ENCODE measurements at places on chromosomes 6 and 20. TPM values are rescaled to one million over a fixed set of nuclear protein-coding genes. Genes with fewer than 3 reads are reported as not detected.

DNA sequence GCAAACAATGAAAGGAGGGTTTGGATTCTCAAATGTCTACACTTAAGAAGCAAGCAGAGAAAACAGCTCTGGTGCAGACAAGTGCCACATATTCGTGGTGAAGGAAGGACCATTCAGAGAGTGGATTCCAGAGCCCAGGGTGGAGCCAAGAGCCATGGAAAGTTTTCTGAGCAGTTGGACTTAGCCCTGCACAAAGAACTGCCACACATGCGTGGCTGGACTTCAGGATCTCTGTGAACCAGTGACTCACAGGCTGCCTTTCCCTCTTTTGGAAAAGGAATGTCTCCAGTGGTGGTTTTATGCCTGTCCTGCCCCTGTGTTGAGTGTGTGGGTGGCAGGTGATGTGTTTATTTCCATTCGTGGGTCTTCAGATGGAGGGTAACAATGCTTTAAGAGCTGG, 489.5 kb downstream of the CDH26 start:
- no peak for DNase-seq

- no peak for DNase-seq
Observed at GRCh38 chr6:1789092-1789491, 179.4 kb downstream of the FOXC1 start.

DNA sequence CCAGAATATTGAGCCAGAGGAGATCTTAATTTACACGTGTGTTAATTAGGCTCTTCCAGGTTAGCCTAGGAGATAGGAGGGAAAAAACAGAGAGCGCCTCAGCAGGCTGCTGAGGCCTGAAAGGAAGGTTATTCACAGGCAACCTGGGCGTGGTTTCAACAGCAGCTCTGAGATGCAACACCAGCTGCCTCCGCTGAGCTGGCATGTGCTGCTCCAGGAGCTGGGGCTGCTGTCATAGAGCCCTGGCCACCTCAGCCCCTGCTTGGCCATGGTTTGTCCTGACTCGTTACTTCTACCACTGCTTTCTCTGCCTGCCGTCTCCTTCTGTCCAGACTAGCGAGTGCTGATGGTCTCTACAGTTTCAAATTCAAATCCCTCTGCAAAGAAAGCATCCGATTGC, 32.4 kb upstream of the RPP40 start:
- no peak for DNase-seq

DNA sequence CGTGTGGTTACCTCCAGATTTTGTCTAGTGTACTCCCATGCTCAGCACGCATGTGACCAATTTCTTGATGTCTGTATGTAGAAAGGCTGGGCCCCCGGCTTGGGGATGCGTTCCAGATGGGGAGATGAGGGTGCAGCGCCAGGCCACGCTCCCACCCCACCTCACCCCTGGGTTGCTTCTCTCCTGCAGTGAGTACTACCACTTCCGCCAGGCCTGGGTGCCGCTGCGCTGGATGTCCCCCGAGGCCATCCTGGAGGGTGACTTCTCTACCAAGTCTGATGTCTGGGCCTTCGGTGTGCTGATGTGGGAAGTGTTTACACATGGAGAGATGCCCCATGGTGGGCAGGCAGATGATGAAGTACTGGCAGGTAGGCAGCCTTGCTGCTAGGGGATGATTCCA, 11.5 kb upstream of the SRF start:
- DNase-seq = no peak

GRCh38 chr6:37783025-37783855, 36.3 kb upstream of the ZFAND3 start:
- no peak for DNase-seq

DNA sequence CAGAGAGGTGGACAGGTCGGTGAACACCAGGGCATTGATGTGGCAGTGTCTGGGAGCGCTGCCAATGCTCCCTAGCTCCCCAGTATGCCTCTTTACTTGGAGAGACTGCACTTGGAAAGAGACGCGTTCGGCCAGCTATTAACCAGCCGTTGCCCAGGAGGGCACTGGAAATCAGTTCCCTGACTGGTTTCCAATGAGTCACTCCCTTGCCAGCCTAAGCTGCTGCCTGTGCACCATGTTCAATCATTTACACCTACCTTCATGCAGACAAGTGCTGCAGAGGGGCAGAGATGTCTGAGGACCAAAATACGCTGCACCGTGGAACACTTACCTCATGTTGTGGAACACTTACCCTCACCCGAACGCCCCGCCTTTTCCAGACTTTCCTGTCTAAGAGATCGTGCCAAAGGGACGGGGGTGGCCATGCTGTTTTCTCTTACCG, 151.6 kb downstream of the SOBP start:
- DNase-seq = no peak

DNA sequence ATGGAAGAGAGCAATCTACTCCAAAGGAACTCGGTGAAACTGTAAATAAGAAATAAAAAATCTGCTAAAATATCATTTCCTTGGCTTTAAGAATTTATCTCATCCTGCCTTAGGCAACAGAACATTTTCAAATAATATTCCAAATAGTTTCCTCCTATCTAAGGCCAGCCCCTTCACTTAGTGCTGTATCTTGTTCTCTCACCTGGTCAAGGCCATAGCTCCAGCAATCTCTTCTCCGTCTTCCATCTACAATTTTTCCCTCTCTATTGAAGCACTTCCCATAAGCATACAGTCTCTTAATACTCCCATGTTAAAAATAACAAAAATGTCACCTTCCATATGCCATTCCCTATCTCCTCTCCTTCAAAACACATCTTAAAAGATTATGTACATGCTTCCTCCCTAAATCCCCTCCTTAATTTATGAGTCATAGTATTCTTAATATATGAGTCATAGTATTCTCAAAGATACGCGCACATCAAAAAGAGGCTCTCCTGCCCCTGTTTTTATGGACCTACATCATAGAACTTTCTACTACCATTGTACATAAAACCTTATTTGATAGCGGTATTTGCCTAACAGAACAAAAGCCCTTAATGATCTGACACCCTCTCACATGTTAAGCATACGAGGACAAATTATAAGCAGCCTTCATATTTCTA, 146.9 kb downstream of the PDE10A start:
- DNase-seq = no peak

DNA sequence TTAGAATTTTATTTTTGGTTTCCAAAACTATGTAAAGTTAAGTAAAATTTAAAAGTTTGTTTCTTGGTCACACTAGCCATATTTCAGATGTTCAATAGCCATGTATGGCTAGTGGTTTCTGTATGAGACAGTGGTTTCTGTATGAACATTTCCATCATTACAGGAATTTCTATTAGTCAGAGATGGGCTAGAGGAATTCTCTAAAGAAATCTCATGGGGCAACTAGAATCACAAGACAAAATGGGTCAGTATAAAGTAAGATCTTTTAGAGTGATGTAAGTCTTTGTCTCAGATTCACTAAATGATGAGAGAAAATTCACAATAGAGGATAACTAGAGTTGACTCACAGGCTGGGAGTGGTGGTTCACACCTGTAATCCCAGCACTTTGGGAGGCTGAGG, 149.0 kb downstream of the FUT9 start:
- DNase-seq = no peak

- DNase-seq = no peak
Observed at GRCh38 chr6:42938987-42939809, 9.9 kb downstream of the CNPY3 start.

PRKN gene
- 3.7 TPM for polyA plus RNA-seq

SMOC2 gene
- polyA plus RNA-seq = not detected

LY6G5C gene
- polyA plus RNA-seq = 19.9 TPM

MTO1 gene
- 34.9 TPM for polyA plus RNA-seq

CAGE1 gene
- polyA plus RNA-seq = 0.08 TPM

LAMA2 gene
- 0.15 TPM for polyA plus RNA-seq
